ENCODE measurements at places on chromosomes 3 and 15.

- no peak for DNase-seq
Measured at GRCh38 chr3:190696777-190697501, 165.6 kb downstream of the GMNC start.

DNA sequence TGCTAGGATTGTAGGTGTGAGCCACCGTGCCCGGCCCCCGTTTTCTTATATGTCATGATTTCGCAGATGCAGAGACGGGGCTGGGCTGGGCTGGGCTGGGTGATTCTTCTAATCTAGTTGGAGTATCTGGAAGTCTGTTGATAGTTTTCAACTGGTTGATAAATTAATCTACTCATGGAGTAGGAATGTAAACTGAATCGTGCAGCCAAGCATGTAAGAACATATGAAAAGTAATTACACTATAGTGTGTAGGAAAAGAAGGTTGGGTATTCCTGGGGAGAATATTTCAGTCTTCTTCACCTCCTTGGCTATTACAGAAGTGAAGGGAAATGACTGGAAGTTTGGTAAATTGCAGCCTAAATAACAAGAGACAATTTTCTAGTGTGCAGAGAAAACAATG lies 82.6 kb upstream of the MAGI1 start:
- no peak for DNase-seq

GRCh38 chr3:46365737-46366524 lies 4.8 kb upstream of the CCR5 start:
- no peak for DNase-seq

DNA sequence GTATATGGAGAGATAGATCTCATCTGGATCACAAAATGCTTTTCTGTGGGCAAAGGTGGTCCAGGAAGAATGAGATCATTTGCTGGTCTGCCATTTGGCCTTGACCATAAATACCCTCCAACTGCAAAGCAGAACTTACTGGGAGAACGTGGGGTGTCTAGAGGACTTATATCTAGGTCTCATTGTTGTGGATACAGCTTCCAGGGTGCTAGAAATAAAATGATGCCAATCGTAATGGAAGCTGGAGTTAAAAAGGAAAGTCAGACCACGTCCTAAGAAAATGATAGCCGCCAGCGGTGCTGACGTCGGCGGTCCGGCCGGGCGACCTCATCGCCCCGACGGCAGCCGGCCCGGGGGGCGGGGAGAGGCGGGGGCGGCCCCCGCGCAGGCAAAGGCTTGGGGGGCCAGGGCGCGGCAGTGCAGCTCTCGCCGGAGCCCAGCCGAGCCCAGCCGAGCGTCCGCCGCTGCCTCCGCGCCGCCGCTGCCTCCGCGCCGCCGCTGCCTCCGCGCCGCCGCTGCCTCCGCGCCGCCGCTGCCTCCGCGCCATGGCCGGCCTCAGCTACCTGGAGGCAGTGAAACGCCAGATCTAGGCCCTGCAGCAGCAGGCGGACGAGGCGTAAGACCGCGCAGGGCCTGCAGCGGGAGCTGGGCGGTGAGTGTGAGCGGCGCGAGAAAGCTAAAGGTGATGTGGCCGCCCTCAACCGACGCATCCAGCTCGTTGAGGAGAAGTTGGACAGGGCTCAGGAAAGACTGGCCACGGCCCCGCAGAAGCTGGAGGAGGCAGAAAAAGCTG lies 89.5 kb downstream of the EOMES start:
- DNase-seq, result no peak

- no peak for DNase-seq
Measured at GRCh38 chr15:59998950-59999611, 5.0 kb upstream of the FOXB1 start.

DNA sequence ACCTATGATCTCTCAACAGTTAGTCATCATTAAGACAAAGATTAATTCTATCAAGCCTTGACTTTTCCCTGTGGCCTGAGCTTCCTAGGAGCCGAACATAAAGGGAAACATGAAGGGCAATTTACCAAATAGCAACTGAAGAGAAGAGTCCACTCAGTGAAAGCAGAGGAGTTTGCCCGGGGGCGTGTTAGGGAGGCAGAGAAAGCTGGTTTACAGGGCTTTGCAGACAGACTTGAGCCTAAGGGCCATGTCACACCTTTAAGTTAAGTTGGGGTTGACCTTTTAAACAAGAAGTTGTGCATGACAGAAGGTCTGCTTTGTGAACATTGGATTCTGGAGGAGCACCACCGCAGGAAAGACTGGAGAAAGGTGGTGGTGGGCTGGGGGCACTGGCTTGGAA lies 701.8 kb upstream of the CFAP20DC start:
- no peak for DNase-seq

DNA sequence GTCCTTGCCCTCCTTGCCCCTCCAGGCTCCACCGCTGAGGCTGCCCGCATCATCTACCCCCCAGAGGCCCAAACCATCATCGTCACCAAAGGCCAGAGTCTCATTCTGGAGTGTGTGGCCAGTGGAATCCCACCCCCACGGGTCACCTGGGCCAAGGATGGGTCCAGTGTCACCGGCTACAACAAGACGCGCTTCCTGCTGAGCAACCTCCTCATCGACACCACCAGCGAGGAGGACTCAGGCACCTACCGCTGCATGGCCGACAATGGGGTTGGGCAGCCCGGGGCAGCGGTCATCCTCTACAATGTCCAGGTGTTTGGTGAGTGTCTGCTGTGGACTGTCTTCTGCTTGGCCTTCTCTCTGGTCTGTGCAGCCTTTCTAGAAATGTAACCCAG lies 61.0 kb downstream of the BOC start:
- no peak for DNase-seq

DNA sequence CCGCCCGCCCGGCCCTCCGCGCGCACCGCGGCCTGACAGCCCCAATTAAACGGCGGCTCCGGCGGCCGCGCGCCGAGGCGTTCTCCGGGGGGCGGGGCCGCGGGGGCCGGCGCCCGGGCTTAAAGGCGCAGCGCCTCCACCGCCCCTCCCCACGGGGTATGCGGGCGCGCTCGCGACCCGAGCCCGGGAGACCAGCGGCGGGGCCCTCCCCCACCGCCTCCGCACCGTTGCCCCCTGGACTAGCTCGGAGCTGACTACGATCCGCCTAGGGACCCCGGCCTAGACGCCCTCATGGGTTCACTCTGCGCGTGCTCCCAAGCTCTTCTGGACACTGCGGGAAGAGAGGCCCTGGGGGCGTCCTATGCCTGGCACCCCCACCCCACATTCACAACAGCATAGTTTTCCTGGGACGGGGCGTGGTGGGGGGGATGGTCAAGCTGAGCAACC lies at the start of gene DUSP7:
DUSP7 (minus strand) TSS at position 51 of the 447 bp plus-strand sequence. CDS start 205 bp downstream, outside the sequence.
- no peak for DNase-seq

GRCh38 chr3:145118303-145118702 lies 1042.7 kb downstream of the PLOD2 start:
- no peak for DNase-seq

DNA sequence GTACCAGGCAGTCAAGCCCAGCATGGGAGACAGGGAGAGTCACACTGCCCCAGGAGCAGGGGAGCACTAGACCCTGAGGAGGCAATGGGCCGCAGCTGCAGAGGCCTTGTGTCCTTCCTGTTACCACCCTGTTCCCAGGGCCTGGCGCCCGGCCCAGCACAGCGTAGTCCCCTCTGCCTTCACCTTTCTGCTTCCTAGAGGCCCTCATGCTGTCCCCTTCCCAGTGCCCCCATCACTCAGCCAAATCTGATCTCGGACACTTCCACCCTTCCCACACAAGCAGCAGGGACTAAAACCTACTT lies 6.9 kb upstream of the TBC1D2B start:
- DNase-seq, result no peak

- DNase-seq, result no peak
Measured at GRCh38 chr3:41302295-41302694, 103.0 kb downstream of the CTNNB1 start.

DNA sequence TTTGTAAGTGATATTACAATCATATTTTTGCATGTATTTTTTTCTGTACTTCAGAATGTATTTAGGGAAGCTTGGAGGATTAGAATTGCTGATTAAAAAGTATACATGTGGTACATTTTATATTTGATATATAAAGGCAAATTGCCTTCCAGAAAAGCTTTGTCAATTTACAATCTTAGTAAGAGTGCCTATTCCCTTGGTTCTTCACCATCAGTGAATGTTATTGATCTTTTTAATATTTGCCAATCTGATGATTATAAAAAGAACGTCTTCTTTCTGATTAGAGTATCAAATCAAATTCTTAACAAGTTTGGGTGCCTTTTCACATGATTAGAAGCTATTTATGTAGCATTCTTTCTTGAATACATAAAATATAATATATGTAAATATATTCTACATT lies 9.1 kb downstream of the WDR49 start:
- DNase-seq, result no peak

DNA sequence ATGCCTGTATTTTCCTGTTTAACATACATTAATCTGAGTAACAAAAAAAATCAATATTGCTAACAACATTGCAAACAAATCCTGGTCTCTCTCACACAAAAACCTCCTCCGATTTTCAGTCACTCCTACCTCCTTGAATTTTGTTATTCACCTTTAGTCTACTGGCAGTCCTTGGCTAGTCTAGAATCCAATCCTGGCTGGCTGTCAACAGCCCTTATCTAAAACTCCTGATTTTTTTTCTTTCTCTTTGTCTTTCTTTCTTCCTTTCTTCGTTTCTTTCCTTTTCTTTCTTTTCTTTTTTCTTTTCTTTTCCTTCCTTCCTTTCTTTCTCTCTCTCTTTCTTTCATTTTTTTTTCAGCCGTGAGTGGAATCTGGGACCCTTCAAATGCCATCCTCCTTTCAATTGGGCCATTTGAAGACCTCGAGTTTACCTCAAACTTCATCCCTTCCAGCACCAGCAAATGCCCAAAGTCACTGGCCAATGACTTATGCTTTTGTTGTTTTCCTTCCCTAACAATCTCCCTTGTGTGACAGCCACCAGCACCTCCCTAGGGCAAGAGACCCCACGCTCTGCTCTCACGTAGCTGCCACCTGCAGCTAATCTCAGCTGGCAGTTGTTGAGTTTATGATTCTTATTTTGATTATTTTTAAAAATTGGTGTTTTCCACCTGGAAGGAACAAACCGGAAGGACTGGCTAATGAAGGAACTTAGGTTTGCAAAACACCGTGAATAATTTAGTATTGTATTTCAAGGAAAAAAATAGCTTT lies 6.8 kb upstream of the ONECUT1 start:
- no peak for DNase-seq

- DNase-seq, result peak; percentile 19
Measured at GRCh38 chr3:16866571-16866970, 18.2 kb upstream of the PLCL2 start.

DNA sequence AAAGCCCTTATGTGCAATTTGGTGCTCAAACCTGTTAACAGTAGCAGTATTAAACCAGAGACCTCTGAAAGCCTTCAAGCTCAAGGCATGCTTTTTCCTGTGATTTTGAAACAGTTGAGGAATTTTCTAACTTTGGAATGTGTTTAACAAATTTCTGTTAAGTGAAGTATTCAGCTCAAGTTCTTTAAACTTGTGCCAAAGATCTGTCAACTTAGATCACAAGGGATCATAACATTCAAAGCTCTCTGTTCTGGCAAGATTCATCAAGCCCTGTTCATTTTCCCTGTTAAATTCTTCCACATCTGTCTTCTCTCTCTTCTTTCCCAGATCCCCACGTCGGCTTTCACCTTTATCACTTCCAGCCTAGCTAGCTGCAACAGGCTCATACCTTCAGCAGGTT lies 28.8 kb upstream of the RYK start:
- DNase-seq, result no peak

GRCh38 chr3:192068464-192069254 lies 607.7 kb downstream of the PYDC2 start:
- DNase-seq, result no peak

DNA sequence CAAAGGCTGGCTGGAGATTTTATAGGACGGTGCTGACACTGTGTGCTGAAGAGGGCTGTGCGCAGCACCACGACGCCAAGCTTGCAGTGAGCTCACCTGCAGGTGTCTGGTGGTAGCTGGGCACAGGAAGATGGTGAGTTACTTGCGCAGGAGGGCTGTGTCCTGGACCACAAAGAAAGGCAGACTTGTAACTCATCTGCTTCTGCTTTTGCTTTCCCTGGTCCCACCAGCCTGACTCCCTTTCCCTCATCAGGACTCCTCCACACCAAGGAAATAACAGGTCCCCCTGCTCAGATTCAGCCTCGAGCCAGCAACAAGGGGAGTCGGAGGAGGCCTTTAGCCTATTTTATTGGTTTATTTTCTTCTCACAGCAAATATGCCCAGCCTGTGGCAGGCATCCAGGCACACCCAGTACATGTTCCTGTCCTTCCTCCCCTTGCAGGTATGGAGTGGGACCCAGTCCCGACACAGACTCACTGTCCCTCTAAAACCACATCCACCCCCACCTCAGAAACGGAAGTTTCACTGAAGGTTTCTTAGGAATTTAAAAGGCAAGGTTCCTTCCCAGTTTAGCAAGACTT lies 35.6 kb upstream of the FLNB start:
- no peak for DNase-seq

- no peak for DNase-seq
Measured at GRCh38 chr3:190086191-190086590, 34.5 kb downstream of the P3H2 start.

GRCh38 chr3:105656651-105657504 lies 211.9 kb downstream of the CBLB start:
- no peak for DNase-seq

DNA sequence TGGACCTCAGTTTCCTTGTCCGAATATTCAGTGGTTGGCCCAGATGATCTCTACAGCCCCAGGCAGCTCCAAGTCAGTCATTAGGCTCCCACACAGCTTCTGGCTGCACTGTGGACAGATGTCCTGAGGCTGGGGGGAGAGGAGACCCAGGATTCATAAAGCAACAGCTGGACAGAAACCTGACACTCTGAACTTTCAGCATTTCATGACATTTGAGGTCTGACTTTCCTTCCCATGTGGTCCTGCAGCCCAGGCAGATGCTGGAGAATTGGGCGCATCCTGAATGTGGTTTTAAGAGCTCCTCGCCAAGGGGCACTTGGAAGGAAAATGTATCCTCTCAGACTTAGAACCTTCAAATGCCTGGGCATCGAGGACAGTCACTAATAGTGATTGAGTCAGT lies 307.6 kb upstream of the LRRFIP2 start:
- DNase-seq, result no peak

DNA sequence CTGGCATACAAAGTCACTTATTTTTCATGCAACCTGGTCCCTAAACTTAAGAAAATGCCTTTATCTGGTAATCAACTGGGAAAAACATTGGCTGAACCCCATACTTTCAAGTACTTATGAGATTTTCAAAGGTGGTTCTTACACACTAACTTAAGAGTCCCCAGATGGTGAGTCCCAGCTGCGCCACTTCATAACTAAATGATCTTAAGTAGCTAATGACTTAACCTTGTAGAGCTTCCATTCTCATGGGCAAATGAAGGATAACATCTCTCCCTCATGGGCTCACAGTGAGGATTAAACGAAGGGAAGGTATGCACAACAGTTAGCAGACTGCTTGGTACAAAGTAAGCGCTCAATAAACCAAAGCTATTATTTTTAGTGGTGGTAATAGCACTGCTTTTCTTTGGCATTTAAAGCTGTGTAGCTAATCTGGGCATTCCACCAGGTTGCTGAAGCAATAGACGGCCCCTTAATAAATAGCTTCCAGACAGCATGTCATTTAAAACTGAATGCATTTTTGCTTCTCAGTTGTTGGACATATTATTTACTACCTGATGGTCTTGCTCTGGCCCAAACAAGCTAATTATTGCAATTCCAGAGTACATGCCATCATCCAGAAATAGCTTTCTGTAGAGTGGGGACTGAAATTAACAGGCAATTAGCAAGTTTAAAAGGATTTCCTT lies 55.4 kb downstream of the LIPC start:
- no peak for DNase-seq

GRCh38 chr3:16695710-16696109 lies 90.5 kb upstream of the DAZL start:
- no peak for DNase-seq

Measured in kidney glomerular epithelial cell (primary cell).